ENCODE measurements at places on chromosomes 4 and X.

GRCh38 chrX:134803551-134804183, 145.4 kb upstream of the PLAC1 start:
- no peak for DNase-seq

- DNase-seq: peak; percentile 58
Observed at GRCh38 chrX:20442597-20442996, 175.9 kb upstream of the RPS6KA3 start.

DNA sequence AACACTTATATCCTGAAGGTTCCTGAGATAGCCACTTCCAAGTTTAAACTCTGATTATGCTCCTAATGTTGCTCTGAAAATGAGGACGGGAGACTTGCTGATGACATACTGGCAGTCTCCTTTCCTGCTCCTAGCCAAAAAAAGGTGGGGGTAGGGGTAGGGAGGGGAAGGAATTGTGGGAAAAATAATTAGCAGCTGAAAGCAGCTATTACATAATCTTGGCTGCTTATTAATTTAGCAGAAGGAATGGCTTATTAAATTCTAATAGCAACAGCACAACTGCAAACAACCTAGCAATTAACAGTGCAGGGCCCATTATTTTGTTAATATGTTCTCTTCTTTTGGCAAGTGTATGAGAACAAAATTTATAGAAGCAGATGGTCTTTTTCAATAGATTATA, 2.0 kb upstream of the AP1S2 start:
- DNase-seq: no peak

- DNase-seq: no peak
Observed at GRCh38 chr4:139501527-139501926, 47.6 kb downstream of the RAB33B start.

GRCh38 chrX:142244568-142244967, 39.5 kb upstream of the MAGEC2 start:
- DNase-seq: no peak
